Iris pigment epithelial cell (primary cell): ENCODE measurements at places on chromosomes 5 and 9.

DNA sequence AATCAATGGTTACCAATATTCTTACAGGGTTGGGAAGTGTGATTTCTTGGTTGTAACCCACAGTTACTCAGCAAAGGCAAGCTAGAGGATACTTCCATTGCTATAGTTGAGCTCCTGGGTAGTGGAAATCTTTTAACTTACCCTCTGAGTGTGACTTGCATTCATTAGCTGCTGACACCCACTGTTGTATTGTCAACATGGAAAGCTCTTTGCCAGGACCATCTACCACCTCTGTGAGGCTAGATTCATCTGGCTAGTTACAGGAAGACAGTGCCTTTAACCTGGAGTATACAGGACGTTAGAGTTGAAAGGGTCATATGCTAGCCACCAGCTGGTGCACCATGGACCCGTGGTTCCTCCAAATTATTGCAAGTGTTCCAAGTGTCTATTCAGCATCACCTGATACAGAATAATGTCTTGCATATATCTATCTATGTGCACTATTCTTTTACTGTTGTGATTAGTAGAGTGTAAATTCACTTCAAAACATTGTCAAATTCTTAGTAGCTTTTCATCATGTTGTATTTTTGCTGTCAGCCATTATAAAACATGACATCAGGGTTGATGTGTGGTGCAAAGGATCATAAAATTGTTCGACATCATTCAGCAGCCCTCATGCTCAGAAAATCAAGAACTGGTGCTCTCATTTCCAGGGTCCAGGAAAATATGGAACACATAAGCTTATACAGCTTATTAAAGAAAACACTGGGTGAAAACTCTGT lies 239.0 kb downstream of the PJA2 start:
- DNase-seq: no peak

DNA sequence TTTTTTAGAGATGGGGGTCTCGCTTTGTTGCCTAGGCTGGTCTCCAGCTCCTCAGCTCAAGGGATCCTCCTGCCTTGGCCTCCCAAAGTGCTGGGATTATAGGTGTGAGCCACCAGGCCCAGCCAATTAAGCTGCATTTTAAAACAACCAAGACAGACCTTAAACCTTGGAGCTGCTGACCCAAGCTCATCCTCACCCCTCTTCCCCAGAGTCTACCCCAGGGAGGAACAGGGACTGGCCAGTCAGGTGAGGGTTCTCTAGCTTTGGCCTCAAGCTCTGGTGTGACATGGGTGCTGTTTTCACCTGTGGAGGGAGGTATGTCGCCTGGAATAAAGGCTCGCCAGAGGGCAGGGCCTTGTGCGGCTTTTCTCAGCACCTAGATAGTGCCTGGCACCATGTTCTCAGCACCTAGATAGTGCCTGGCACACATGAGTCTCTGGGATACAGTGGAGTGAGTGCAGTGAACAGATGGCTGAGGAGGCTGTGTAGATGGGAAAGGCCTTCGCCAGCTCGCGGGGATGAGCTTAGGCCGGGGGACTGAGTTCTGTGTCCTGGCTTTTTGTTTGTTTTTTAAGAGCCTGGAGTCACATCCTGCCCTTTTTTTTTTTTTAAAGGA lies 7.4 kb downstream of the CDK9 start:
- DNase-seq: no peak

DNA sequence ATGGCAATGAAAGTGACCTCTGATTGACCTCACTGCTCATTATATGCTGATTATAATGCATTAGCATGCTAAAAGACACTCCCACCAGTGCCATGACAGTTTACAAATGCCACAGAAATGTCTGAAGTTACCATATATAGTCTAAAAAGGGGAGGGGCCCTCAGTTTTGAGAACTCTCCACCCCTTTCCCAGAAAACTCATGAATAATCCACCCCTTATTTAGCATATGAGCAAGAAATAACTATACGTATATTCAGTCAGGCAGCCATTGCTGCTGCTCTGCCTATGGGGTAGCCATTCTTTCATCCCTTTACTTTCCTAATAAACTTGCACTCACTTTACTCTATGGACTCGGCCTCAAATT lies 163.1 kb downstream of the ESM1 start:
- peak; percentile 53 for DNase-seq

GRCh38 chr5:68372161-68372560 lies 156.6 kb downstream of the PIK3R1 start:
- no peak for DNase-seq

DNA sequence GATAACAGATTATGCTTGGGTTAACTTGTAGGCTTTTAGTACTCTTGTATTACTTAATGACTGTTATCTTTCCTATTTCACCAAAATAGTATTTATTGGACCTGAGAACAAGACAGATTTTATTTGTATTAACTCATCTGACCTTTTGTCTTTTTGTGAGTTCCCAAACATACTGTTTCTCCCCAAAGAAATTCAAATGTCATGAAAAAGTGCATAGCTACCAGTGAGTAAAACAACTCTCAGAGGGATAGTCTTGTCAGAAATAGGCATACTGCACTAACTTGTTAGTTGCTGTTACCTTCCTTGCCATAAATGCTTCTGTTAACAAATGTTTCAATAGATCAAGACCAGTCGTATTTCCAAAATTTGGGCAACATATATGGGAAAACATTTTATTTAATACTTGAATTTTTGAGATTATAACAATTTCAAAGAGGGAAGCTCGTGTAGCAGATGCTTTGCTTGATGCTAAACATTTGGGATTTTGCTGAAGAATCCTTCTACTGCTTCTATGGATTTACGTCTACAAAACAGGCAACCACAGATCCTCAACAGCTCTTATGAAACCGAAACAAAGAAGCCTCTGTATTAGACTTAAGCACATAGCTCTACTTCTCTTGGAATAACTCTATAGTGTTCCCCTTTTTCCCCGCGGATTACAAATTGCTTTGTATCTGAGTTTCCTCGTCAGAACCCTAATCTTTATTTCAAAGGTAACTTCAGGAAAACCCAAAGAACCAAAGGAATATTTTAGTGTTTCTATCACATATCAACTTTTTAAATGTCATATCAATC lies 248.8 kb downstream of the MCTP1 start:
- peak; percentile 27 for DNase-seq

DNA sequence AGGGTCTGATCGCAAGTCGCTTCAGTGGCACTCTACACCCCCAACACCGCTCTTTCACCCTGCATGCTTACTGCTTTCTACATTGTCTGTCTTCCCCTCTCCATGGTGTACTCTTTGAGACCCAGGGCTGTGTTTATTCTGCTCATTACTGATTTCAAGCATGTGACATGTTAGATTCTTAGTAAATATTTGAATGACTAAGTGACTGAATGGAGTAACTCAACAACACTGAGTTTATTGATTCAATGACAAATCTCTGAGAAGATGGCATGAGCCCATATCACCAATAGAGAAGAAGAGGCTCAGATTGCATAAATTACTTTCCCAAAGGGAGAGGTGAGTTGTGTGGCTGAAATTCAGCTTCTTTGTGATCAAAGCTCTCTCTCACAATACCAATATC lies 89.7 kb upstream of the OSMR start:
- DNase-seq: no peak

DNA sequence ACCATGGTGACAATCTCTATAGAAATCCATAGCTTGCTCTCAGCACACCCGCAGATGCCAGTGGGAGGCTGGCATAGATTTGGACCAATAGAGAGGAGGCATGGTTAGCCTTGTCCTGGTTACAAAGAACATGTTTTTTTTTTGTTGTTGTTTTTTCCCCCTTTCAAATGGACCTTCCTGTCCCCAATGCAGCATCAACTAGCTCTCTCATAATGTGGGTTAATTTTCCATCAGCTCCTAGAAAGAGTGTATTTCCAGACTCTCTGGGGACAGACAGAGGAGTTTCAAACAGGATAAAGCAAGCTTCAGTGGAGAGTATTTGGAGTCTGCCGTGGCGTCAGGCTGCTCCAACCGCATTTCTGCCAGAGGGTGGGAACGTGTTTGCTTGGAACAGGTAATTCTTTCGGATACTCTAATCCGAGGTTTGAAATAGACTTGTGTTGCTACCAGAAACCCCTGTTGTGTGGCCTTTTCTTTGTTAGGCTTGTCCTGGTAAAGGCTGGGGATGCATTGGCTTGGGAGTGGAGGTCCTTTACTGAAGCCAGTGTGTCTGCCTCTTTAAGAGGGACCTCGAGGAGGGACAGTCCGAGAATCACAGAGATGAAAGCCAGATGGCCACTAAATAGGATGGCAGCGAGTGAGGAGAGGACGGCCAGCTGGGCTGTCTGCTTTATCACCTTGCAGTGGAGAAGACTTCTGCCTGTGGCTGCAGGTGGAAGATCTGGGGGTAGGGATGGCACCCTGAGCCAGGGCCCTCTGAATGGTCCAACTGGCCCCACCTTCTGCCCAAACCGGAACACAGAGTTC lies 130.5 kb upstream of the CPEB4 start:
- DNase-seq: no peak

DNA sequence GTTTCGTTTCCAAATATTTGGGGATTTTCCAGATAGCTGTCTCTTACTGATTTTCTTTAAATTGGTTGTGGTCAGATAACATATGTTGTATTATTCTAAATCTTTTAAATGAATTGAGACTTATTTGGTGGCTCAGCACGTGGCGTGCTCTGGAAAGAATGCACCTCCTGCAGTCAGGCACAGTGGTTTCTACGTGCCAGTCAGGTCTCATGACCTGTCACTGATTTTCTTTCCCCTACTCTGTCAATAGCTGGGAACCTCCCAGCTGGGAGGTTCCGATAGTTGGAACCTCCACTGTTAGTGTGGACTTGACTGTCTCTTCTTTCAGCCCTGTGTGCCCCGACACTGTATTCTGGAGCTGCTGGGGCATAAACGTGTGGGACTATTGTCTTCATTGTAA lies 27.6 kb downstream of the TRIP13 start:
- no peak for DNase-seq

DNA sequence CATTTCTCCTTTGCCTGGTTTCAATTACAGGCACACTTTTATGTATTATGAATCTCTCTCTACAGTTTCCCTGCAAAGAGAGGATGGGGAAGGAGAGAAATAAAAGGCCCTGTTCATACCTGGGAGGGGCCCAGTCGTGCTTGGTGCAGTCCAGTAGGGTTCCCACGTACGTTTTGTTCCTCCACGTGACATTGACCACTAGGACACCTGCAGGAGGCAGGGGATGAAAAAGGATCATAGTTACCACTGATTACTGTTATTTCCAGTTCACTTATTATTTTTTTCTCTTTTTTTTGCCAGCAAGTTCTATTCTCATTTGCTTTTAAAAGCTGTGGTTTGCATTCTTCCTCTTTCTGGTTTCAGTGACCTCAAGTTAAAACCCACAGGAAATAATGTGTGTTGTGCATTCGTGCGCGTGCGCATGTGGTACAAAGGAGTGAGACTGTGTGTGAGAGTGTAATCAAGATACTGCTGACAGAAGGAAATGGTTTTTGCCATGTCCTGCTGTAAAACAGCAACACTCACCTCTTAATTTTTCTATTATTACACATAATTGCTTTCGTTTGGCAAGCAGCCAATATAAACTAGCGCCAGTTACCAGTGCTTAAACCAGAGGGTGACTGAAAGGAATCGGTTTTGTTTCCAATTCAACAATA lies 96.8 kb downstream of the ZNF608 start:
- peak; percentile 96 for DNase-seq
